ENCODE measurements at places on chromosomes 2 and 18. TPM values are rescaled to one million over a fixed set of nuclear protein-coding genes. Genes with fewer than 3 reads are reported as not detected.

The ABHD1 gene
- 0.71 TPM for total RNA-seq

The RAX gene
- total RNA-seq = not detected

The CABLES1 gene
- total RNA-seq = 43.8 TPM

The CROCC2 gene
- not detected for total RNA-seq

The ANKRD30BL gene
- 0.67 TPM for total RNA-seq

DNA sequence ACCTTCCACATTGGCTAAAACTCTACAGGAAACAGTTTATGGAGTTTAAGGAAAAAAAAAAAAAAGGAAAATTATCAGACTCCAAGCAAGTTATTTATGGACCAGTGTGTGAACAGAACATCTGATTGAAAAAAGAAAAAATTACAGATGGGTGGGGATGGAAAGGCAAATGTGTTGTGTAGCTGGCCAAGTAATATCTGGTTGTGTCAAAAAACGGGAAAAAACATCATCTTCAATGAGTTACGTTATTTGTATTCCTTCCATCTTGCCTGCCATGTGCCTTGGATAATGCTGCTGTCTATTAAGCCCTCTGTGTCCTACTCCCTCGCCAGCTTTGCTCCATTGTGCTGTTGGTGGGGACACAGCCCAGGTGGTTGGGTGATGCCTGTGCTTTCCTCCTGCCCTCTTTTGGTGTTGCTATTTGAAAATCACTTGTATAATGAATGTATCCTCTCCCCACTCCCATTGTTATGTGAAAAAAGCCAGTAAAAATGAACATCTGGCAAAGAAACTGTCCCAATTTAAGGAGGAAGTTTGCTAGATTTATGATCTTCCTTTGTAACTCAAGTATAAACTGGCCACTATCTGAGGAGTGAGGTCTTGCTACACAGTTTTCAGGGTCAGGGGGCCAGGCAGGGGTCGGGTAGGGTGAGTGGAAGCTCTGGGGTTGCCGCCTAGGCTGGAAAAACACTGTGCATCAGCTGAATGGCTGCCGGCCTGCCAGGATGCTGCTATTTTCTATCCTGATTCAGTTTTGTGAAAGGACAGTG lies 155.9 kb downstream of the FMNL2 start:
- no peak for DNase-seq
- no peaks in the 10 kb centered on the region for H3K27me3 ChIP-seq
- H3K4me1 ChIP-seq = peaks cover 24% of the 10 kb centered on the region
- no peak overlapping the region for H3K4me3 ChIP-seq
- H3K36me3 ChIP-seq = no peaks in the 10 kb centered on the region
- peak overlapping the region; percentile 14 for H3K27ac ChIP-seq

GRCh38 chr2:240596491-240596931 lies 10.0 kb downstream of the CAPN10 start:
- peak; percentile 0 for DNase-seq
- no peaks in the 10 kb centered on the region for H3K27me3 ChIP-seq
- H3K27ac ChIP-seq = no peak overlapping the region
- H3K4me3 ChIP-seq = no peak overlapping the region
- H3K36me3 ChIP-seq = peaks cover 5% of the 10 kb centered on the region

DNA sequence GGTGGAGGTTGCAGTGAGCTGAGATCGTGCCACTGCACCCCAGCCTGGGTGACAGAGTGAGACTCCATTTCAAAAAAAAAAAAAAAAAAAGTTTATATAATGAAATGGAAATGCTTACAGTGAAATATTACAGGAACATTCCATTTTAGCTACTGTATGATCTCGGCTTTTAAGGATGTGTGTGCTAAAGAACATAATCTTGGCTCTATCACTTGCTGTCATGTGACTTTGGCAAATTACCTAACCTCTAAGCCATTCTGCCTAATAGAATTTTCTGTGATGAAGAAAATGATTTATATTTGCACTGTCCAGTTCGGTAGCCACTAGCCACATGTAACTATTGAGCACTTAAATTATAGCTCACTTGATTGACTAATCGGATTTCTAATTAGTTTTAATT lies 36.3 kb downstream of the SMAD4 start:
- DNase-seq = no peak
- no peaks in the 10 kb centered on the region for H3K27me3 ChIP-seq
- H3K27ac ChIP-seq = no peak overlapping the region
- H3K36me3 ChIP-seq = peaks cover 10% of the 10 kb centered on the region
- H3K4me3 ChIP-seq = no peak overlapping the region

DNA sequence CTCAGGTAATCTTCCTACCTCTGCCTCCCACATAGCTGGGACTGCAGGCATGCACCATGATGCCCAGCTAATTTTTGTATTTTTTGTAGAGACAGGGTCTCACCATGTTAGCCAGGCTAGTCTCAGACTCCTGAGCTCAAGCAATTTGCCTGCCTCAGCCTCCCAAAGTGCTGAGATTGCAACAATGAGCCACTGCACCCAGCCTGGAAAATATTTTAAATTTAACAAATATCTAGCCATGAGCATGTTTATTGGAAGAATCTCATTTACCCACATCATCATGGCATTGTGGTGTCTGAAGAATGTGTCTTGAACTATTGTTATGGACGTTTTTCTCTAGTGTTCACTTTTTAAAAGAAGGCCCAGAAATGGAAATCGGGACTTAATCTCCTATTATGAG lies 231.8 kb downstream of the MBD5 start:
- no peaks in the 10 kb centered on the region for H3K27me3 ChIP-seq
- H3K36me3 ChIP-seq = no peaks in the 10 kb centered on the region
- H3K4me3 ChIP-seq = no peak overlapping the region
- DNase-seq = no peak
- no peaks in the 10 kb centered on the region for H3K4me1 ChIP-seq

DNA sequence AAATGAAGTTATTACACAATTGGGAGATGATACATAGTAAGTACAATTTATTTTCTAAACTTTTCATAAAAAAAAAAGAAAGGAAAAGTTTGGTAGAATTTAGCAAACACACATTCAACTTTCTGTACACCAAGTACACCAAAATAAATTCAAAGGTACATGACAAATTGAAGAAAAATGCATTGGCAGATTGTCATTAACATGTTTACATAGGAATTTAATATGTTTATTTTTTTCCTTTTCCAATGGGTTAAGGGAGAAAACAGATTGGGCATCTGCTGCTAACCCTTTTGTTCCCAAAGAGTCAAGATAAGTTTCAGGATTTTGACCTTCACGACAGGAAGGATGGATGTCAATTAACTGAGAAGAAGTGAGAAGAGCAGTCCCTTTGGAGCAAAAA lies 620.4 kb downstream of the XIRP2 start:
- DNase-seq = no peak
- H3K4me3 ChIP-seq = no peak overlapping the region
- no peaks in the 10 kb centered on the region for H3K4me1 ChIP-seq
- no peaks in the 10 kb centered on the region for H3K36me3 ChIP-seq
- no peak overlapping the region for H3K27ac ChIP-seq

GRCh38 chr2:88811233-88811632 lies 119.8 kb downstream of the RPIA start:
- no peaks in the 10 kb centered on the region for H3K36me3 ChIP-seq
- H3K27ac ChIP-seq = no peak overlapping the region
- H3K4me3 ChIP-seq = no peak overlapping the region
- H3K4me1 ChIP-seq = no peaks in the 10 kb centered on the region
- no peak for DNase-seq
- no peaks in the 10 kb centered on the region for H3K27me3 ChIP-seq

DNA sequence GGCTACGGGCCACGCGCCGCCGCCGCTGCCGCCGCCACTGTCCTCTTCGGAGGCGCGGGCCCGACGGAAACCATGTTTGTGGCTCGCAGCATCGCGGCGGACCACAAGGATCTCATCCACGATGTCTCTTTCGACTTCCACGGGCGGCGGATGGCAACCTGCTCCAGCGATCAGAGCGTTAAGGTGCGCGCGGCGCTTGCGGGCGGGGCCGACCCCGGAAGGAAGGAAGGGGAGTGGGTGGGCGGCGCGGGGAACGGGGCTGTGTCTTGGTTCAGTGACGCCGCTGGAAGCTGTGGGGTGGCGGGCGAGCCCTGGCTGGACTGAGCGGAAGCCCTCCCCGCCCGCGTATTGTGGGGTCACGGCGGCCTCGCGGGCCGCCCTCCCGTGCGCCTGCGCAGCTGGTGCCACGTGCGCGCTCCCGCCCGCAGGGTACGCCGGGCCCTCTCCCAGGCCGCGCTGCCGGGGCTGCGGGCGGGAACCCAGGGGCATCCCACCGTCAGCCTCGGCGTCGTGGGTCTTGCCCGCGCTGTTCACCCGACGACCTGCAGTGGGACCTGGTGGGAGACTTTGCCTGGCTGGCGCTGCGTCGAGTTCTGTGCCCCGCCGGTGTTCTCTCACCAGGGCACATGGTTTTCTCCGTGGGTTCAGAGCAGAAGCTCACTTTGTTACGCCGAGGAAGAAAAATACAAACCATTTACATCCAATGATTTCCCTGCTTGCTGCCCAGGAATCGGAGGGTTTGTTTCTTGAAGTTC lies 416 bp downstream of the SEH1L start:
- H3K27ac ChIP-seq = peak overlapping the region; percentile 98
- peaks cover 24% of the 10 kb centered on the region for H3K4me1 ChIP-seq
- H3K4me3 ChIP-seq = peak overlapping the region; percentile 81
- H3K27me3 ChIP-seq = no peaks in the 10 kb centered on the region
- peak; percentile 90 for DNase-seq

- H3K27ac ChIP-seq = no peak overlapping the region
- H3K36me3 ChIP-seq = no peaks in the 10 kb centered on the region
- H3K4me3 ChIP-seq = no peak overlapping the region
- no peak for DNase-seq
- H3K27me3 ChIP-seq = no peaks in the 10 kb centered on the region
- peaks cover 18% of the 10 kb centered on the region for H3K4me1 ChIP-seq
These were observed 274.4 kb downstream of the LRP1B start for GRCh38 chr2:141856215-141856919.

DNA sequence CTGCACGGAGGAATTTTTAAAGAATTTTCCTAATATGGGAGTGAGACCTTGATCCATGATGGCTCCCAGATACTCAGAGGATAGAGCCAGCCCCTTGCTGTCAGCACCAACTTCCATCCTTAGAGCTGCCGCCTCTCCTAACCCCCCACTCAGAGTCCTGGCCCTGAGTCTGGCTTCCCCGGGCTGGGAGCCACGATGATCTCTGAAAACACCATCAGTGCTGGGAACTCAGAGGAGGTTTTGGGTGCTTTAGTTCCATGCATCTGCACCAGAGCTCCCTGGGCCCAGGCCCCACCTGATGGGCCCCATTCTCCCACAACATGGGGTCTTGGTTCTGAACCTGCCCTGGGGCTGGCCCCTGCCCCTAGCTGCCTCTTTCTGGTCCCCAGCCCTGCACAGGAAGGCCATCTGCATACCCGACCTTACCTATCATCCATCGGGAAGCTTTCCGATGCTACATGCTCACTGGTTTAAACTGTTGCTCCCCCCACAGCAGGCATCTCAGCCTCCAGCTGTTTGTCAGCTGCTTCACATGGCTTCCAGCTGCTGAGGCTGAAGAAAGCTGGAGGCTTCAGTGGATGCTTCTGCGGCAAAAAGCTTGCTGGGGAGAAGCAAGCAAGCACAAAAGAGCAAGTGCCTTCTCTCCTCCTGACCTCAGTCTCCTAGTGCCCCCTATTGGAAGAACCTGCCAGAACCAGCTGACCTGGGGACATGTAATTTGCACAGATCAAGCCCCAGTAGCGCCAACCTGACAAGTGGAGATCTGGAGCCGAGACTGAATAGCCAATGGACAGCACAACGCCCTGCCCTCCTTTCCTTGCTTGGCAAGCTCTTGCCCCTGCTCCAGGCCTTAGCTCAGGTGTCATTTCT lies 24.2 kb upstream of the RHOB start:
- H3K27me3 ChIP-seq = no peaks in the 10 kb centered on the region
- no peak overlapping the region for H3K4me3 ChIP-seq
- peaks cover 30% of the 10 kb centered on the region for H3K4me1 ChIP-seq
- H3K36me3 ChIP-seq = no peaks in the 10 kb centered on the region
- DNase-seq = no peak

GRCh38 chr2:176744146-176744545 lies 468.4 kb upstream of the HNRNPA3 start:
- H3K4me1 ChIP-seq = peaks cover 7% of the 10 kb centered on the region
- no peaks in the 10 kb centered on the region for H3K36me3 ChIP-seq
- H3K27me3 ChIP-seq = no peaks in the 10 kb centered on the region
- no peak for DNase-seq

DNA sequence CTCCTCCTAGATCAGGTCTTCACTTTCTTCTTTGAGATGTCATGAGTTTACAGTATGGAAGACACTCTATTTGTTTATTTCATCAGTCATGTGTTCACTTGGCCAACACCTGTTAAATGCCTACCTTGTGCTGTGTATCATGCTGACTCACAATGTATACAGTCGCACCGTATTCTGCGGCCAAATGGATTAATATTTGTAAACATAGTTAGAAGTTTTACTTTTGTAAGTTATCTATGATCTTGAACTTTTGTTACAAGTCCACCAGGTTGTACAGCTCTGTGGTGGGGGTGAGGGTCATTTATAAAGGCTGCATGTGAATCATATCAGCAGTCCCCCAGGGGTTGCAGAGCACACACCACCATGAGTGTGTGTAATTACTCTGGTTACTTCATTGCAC lies 408.7 kb upstream of the NRP2 start:
- no peaks in the 10 kb centered on the region for H3K4me1 ChIP-seq
- no peaks in the 10 kb centered on the region for H3K27me3 ChIP-seq
- H3K27ac ChIP-seq = no peak overlapping the region

- H3K27ac ChIP-seq = no peak overlapping the region
- no peak overlapping the region for H3K4me3 ChIP-seq
- no peaks in the 10 kb centered on the region for H3K36me3 ChIP-seq
- no peak for DNase-seq
- H3K27me3 ChIP-seq = no peaks in the 10 kb centered on the region
These were observed 109.4 kb upstream of the TMEM200C start for GRCh38 chr18:6004683-6005082.

- no peaks in the 10 kb centered on the region for H3K27me3 ChIP-seq
- no peak overlapping the region for H3K4me3 ChIP-seq
- H3K36me3 ChIP-seq = peaks cover 34% of the 10 kb centered on the region
- DNase-seq = no peak
- no peaks in the 10 kb centered on the region for H3K4me1 ChIP-seq
- no peak overlapping the region for H3K27ac ChIP-seq
These were observed 8.9 kb downstream of the METTL5 start for GRCh38 chr2:169815849-169816248.

- no peak overlapping the region for H3K27ac ChIP-seq
- no peak overlapping the region for H3K4me3 ChIP-seq
- H3K27me3 ChIP-seq = no peaks in the 10 kb centered on the region
- H3K4me1 ChIP-seq = no peaks in the 10 kb centered on the region
- no peak for DNase-seq
These were observed 109.6 kb downstream of the MEP1B start for GRCh38 chr18:32299484-32299883.

DNA sequence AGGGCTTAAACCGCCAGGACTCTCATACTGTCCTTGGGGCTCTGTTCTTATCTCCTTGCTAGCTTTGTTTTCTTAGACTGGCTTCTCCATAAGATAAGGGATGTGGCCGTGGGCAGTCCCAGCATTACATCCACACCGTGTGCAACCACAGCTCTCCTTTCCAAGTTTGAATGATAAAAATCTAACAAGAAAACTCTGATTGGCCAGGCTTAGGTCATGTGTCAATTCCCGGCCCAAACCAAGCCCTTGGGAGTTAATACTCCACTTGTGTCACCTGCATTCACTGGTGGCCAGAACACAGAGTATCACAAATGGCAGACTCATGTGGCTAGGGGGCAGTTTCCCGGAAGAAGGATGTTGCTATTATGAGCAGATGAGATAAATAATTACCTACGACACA lies 43.2 kb upstream of the KDM3A start:
- H3K4me3 ChIP-seq = no peak overlapping the region
- no peaks in the 10 kb centered on the region for H3K4me1 ChIP-seq
- H3K36me3 ChIP-seq = no peaks in the 10 kb centered on the region
- H3K27ac ChIP-seq = no peak overlapping the region
- H3K27me3 ChIP-seq = no peaks in the 10 kb centered on the region
- DNase-seq = no peak

- no peak overlapping the region for H3K4me3 ChIP-seq
- no peaks in the 10 kb centered on the region for H3K27me3 ChIP-seq
- no peak for DNase-seq
These were observed 80.4 kb downstream of the CHST9 start for GRCh38 chr18:27104743-27105142.

Measured in thyroid gland (tissue), 4 donors.